Activated effector memory CD4-positive, alpha-beta T cell treated with anti-CD3 and anti-CD28 coated beads, Interleukin-2, amount 50 U/mL, for 16 hours (primary cell): ENCODE measurements at places on chromosomes 7 and 10.
A peak's percentile ranks its signal among the peaks of the same experiment; 100 is the strongest.

DNA sequence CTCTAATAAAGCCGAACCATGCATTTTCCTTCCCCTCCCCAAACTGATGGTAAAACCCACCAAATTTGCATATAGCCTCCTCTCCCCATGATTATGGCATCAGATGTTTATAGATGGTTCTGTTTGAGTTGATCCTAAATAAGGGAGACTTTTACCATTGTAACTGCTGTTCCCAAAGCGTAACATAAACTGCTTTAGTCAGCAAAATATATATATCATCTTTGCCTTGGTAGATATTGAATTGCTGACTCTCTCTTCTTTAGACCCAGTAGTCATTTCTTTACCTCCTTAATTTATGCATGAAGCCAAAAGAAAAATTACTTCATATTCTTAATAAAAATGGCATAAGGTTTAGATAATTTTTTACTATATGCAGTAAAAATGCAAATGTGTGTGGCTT, 86.2 kb upstream of the LRGUK start:
- no peak for DNase-seq

- DNase-seq, result no peak
Measured at GRCh38 chr10:1657479-1657878, 79.8 kb downstream of the ADARB2 start.

- DNase-seq, result no peak
Measured at GRCh38 chr10:113742466-113742865, 9.0 kb upstream of the PLEKHS1 start.

DNA sequence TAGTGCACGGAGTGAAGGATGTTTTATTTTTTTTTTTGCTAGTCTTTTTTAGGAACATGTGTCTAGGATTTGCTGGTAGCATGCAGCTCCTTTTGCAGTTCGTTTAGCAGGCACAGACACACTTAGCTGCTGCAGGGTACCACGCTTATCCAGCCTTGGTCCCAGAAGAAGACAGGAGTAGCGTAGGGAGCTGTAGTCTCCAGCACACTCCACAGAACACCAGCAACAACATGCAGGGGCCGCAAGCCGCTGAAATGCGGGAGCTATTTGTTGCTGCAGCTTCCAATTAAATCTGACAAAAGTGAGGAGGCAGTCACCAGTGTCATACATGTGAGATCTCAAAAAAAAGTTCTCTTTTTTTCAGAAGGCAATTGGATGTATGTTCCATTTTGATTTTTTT, 486.2 kb upstream of the KLF6 start:
- DNase-seq, result no peak

GRCh38 chr7:15963206-15963605, 276.7 kb upstream of the MEOX2 start:
- no peak for DNase-seq

DNA sequence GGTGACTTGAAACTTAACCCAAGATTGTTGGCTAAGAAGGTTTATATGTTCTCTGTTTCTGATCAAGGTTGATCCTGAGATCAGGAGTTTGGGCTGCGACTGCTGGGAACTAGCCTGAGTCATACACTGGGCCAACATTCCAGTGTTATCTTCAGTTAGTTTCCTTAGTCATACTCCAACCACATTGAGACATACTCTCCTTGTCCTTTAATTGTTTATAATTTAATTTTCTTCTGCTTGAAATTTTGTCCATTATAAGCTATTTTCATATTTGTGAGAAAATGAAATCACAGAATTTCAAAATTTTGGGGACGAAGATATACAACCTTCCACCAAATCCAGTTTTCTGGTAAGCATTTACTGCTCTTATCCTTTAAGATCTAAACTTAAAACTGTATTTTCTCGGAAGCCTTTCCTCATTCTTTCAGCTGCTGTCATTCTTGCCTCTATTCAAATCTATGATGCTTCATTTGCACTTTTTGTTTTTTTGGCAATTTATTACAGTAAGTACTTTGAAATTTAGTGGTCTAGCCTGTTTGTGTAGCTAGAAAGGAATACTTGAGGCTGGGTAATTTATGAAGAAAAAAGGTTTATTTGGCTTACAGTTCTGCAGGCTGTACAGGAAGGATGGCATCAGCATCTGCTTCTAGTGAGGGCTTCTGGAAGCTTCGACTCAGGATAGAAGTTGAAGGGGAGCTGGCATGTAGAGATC, 63.4 kb upstream of the POT1 start:
- DNase-seq, result no peak

DNA sequence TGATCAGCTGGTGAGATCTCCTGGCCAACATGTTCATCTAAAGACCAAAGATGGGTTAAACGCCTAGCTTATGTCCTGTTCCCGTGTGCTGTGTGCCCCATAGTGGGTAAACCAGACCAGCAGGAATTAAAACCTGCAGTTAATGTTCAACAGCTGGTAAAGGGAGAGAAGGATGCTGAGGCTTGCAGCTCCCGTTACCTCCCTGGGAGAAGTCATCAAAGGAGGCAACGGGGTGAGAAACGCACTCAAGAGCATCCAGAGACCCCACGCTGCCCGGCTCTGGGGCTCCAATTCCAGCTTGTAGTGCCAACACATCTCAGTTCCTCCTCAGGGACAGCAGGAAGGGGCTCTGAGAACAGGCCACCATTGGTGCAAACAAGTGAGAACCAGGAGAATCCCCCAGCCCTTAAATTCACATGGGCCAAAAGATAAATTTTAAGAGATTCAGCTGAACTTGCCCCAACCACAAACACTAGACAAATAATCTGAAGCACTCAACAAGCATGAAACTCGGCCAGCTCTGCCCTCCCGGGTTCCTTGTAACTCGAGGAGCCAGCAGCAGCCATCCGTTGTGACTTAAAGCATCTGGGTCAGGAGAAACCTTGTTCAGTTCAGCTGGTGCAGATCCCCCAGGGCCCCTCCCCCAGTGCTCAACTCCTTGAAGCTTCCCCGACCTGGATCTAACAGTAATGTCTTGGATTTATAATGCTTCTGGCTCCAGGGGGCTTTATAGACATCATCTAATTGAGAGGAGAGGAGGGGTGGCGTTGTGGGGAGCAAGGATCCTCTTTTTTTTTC, 29.4 kb downstream of the FAM241B start:
- DNase-seq, result no peak

DNA sequence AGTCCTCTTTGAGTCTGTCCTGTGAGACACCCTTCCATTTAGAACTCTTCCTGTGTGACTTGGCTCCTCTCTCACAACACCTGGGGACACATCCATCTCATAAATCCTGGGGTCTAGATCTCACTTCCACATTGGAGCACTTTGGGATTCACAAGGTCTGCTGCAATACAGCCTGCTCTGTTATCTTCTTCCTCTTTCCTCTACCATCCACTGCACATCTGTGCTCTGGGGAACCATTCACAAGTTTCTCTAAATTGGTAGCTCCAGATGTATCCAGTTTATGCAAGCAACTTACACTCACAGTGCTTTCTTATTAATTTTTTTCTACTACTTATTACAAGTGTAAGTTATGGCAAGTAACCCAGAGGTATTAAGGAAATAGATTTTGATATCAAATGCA, 5.5 kb upstream of the FIGNL1 start:
- DNase-seq, result no peak

- no peak for DNase-seq
Measured at GRCh38 chr7:28052933-28053332, 127.7 kb downstream of the JAZF1 start.

- no peak for DNase-seq
Measured at GRCh38 chr10:98351831-98352402, 63.1 kb downstream of the PYROXD2 start.

DNA sequence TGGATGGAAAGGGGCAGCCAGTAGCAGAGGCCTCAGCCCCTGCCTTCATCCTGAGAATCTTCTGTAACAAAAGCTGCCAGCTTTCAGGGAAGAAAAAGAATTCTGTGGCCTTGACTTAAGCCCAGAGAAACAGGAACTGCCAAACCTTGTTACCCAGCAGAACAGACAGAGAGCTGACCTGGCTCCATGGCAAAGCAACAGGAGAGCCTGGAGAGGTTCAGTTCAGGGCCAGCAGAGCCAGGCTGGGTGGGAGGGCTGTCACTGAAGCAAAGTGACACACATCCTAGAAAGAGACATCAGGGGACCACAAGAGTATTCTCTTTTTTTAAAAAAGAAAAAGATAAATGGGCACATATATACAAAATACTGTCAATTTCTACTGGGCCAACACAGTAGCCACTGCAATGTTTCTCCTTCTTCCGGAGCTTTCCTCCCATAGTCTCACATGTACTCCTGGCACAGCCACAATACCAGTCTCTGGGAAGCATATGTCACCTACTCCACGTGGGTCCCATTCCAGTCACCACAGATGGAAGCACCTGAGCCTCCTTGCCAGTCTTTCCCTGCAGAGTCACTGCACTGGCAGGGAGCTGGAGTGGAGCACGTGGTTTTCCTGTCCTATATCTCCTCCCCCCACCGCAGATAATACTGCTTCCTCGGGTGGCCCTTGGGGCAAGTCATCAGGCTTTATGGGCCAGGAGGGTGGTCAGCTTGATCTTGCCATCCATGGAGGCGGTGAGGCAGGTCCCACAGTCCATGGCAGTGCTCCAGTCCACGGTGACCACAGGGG, 15.2 kb upstream of the CYREN start:
- DNase-seq, result peak; percentile 59

DNA sequence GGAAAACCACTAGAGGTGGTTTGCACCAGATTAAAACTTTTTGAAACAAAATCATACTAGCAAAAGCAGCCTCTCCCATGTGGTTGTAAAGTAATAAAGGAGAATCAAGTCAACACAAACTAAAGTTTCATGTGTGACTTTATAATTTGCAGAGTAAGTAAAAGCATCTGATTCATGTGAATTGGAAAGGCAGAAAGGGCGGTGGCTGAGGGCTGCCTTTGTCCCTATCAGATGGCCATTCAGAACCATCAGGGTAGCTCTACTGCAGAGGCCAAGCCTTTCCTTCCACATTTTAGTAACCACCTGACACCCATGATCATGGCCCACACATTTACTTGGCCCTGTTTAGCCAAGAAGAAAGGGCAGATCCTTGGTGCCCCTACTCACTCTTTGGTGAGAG, 15.7 kb downstream of the WNT16 start:
- DNase-seq, result no peak

GRCh38 chr10:110534571-110534970, 32.9 kb upstream of the SMC3 start:
- no peak for DNase-seq

DNA sequence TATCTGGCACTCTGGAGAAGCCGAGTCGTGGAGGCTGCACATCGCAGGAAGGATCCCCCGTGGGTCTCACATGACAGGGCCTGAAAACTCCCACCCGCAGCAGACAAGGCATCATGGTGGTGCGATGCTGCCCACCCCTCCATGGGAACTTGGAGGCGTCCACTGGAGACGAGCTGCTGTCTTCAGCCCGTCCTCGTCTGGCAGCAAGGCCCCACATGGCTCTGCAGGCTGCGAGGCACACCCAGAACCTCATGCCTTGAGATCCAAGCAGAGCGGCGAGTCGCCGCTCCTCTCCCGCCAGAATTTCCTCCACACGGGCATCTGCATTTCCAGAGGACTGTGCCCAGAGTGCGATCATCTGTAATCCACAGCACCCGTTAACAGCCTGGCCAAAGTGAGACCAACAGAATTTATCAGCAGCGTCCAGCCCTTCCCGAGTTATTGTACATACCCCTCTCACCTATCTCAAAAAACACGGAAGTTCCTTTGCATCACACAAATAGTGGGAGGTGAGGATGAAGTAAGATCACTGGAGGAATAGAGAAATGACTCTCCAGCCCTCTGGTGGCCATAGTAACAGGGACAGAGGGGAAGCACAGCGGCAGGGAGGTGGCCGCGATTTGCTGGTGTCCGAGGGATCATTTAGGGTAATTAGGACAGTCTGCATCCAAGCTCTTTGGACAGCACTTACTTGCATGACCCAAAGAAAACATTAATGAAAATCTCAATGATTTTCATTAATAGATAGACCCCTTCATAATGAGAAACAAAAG, 292.4 kb downstream of the USP6NL start:
- no peak for DNase-seq

DNA sequence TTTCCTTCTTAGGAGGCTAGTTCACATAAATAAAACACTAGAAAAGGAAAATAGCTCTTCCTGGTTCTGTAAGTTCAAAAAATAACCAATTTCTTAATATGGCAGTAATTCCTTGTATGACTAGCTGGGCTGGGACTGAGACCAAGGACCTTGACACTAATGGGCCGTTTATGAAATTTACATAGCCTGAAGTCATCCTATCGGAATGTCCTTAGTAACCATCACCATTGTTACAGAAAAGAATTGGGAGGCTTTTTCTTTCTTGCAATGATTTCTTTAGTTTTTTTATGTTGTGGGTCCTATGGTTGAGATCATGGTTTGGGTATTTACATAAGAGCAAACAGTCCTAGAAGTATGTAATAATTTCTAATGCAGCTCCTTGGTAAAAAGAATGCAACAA, 87.1 kb upstream of the HDAC9 start:
- DNase-seq, result no peak

DNA sequence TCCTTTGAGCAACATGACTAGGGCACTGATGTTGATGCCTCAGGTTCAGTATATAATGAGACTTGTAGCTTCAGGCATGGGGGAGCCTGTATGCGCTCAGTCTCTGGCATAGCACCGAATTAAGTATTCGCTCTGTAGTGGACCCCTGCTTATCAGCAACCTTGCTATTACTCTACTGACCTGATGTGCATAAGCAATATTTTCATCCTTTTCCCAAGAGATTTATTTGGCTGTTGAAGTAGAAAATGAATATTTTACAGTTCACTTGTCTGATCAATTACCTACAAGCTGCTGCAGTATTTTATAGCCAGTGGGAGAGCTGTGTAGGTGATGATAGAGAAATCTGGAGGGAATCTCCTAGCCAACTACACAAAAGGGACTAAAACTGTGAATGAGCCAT, 781.6 kb upstream of the PHF14 start:
- no peak for DNase-seq

DNA sequence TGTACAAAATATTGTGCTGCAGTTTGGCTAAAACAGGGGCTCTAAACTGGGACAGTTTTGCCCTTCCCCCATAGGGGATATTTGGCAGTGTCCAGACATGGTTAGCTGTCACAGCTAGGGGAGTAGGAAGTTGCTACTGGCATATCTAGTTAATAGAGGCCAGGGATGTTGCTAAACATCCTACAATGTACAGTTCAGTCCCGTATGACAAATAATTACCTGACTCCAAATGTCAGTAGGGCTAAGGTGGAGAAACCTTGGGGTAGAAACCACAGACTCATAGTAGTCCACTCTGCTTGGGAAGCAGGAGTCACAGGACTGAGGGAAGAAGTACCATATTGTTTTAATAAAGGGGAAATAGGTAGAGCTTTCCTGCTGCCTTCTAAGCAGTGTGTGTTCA, 39.8 kb downstream of the WBP1L start:
- no peak for DNase-seq

GRCh38 chr7:2908103-2908683, 64.1 kb upstream of the GNA12 start:
- DNase-seq, result no peak

- no peak for DNase-seq
Measured at GRCh38 chr10:132575320-132576201, 38.0 kb downstream of the INPP5A start.
